Bone marrow (tissue), 2 donors: ENCODE measurements at places on chromosomes 7 and 10.
A peak's percentile ranks its signal among the peaks of the same experiment; 100 is the strongest.

DNA sequence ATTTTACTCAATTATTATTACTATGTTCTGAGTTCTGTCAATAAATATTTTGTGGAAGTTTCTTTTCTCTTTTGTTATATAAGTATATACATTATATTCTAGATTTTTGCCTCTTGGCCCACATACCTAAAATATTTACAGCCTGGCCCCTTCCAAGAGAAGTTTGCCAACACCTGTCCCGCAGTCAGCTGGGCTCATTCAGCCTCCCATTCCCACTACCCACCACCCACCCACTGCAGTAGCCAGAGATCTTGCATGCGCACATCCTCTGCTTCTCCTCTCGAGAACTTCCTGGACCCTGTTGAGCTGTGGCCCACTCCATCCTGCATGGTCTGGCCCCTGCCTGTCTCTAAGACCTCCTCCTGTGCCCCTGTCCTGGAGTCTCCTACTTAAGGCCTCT, 33.6 kb downstream of the WIPF3 start:
- DNase-seq = no peak

DNA sequence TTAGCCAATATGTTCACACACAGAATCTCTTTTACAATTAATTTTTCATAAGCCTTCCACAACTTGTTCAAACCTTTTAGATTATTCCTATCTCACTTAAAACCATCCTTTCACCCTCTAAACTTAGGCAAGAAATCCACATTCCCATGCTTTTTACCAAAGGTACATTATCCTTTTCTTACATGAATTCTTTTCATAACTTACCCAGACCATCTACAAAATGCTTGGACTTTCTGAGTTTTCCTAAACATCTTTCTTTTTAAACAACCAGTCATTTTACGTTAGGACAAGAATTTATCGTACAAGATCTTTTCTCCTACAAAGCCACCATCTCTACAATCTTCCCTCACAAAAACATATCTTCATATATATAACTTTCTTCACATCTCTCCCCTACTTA, 18.8 kb upstream of the GARS1 start:
- DNase-seq = no peak

DNA sequence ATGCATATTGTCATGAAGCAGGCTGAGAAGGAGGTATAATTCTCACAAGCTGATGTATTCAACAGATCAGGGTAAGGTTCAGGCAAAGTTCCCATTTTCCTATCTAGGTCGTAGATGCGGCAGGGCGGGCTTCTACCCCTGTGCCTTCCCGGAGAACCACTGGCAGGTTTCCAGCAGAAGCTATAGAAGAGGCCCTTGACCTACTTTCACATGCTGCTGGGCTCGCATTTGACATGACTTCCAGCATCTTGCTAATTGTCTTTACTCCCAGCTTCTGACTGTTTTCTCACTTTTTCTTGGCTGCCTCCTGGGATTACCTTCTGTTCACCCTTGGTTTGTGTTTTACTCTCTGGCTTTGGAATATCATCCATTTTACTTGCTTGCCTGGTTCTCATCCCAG, 32.6 kb upstream of the ORC5 start:
- no peak for DNase-seq

- DNase-seq = no peak
Measured at GRCh38 chr7:24717247-24717622, 40.0 kb downstream of the GSDME start.

- no peak for DNase-seq
Measured at GRCh38 chr10:108787932-108788331, 1135.4 kb downstream of the XPNPEP1 start.

DNA sequence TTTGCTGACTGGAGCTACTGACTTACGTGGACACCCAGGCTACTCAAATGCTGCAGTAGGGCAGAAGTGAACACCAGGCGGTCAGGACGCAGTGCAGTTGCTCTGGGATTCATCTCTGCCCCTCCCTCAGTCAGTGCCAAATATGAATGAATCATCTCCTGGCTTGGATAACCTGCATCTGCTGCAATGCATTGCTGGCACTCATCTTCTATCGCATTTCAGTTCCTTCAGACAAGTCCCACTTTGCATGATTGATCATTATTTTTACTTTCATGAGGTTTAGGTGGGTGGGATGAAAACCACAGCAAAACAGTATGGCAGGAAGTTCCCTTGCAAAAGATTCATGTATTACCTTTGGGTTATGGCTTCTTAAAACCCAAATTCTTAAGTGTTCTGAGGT, 224.6 kb upstream of the NRP1 start:
- no peak for DNase-seq

DNA sequence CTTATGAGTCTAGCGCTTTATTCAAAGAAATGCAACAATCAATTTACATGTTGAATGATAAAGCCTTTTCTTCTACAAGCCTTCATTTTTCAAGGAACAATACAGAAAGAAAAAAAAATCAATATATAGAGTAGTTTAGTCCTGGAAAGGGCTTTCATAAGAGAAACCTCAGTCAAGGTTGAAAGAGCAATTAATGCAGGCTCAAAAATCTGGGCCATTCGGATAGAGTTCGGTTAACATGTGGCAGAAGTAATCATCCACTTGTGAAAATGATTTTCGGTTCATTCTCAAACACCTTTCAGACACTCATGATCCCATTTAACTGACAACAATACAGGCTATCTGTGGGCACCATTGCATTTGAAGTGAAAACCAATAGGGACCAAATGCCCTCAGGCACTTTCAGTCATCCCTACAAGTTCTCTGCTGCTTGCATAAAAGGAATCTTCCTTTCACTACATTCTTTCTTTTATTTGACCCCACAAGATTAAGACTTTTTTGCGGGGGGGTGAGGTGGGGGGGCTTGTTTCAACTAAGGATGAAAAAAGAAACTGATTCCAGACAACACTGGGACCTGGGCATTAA, 177.9 kb downstream of the RNF133 start:
- DNase-seq = no peak

GRCh38 chr7:24756545-24757352, 515 bp downstream of the GSDME start:
- peak; percentile 13 for DNase-seq
